ENCODE measurements at places on chromosomes 13 and 19.

- no peak for DNase-seq
Measured at GRCh38 chr13:108785844-108786243, 156.4 kb downstream of the MYO16 start.

DNA sequence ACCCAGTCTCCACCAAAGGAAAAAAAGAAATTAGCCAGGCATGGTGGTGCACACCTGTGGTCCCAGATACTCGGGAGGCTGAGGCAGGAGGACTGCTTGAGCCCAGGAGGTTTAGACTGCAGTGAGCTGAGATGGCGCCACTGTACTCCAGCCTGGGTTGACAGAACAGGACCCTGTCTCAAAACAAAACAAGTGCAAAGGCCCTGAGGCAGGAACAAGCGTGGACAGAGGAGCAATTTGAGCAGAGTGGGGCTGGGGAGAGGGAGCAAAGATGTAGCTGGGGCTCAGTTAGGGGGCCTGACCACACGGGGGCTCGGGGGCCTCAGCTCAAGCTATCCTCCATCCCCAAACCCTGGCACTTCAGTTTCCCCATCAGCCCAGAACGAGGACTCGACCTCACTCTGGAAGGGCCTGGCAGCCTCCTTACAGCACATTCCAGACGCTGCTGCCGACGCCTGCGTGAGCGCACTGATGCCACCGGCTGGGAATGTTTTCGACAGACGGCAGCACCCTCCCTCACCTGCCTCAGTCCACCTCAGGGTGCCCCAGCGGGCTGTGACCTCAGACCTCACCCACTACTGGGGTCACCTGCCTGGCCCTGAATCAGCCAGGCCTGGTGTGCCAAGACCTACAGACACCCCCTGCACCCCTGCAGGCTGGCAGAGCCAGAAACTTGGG, 1.8 kb upstream of the POLRMT start:
- no peak for DNase-seq

DNA sequence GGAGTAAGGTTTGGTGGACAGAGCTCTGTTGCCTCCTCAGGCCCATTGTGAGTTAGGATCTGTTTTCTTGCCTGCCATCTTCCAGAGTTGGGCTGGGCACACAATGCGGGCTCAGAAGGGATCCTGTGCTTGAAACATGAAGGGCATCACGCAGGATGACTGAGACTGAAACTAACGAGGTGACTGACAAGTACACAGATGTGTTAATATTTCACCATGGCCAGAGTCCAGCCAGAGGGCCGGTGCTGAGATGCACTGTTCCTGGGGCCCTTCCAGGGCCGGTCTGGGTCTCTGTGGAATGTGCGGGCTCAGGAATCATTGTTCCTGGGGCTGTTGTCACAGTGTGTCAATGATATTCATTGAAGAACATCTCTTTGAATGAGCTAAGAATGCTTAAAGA, 163.7 kb downstream of the URI1 start:
- no peak for DNase-seq

DNA sequence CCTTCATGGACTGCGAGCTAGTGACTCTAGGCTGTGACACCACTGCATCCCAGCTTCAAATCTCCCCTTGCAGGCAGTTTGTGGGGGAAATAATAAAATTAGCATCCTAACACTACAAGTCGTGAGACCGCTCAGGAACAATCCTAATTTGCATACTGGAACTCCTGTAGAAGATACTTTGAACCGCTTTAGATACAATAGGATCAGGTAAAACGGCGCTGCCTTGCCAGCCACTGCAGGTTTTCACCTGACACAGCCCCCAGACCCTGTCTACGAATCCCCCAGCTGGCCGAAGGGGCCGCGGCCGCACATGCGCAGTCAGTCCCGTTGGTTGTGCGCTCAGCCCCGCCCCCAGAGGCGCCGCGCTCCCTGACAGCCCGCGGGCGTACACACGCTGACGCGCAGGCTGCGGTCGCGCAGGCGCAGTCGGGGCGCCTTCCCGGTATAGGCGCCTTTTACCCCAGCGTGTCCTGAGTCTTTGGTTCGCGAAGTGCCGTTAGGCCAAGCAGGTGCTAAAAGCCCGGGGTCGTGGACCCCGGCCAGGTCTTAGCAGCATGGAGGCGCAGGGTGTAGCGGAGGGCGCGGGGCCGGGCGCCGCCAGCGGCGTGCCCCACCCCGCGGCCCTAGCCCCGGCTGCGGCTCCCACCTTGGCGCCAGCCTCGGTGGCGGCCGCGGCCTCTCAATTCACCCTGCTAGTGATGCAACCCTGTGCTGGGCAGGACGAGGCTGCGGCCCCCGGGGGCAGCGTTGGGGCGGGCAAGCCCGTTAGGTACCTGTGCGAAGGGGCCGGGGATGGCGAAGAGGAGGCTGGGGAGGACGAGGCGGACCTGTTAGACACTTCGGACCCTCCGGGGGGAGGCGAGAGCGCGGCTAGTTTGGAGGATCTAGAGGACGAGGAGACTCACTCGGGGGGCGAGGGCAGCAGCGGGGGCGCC, at the start of gene RFXAP:
TSS of gene RFXAP (plus strand) at position 419 of the 935 bp plus-strand sequence. CDS start at position 555, 136 bp downstream.
- peak; percentile 82 for DNase-seq

DNA sequence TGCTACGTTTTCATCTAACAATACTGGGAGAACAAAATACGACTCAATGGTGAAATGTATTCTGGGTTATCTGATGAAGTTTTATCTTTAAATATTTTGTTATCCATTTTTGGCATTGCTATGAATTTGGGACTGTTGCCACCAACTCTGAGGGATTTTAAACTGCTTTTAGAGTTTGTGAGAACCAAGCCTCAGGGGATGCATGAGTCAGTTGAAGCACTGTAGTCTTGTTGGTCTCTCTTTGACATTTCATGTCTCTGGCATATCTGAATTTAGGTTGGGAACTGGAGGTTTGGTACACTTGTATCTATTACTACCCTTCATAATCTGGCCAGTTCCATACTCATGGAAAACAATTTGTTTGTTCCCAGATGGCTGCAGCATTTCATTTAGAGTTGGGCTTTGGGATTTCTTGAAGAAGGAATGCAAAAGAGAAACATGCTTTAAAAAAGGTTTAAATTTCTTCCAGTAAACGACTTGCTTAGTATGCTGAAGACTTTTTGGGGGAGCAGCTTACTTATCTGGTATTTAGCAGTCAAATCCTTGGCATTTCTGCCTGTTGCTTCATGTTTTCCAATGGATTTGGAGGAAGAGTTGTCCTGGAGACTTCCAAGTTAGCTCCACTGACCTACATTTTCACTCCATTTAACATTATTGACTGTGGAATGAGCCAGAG, 28.9 kb downstream of the ARHGEF7 start:
- no peak for DNase-seq

- DNase-seq = no peak
Measured at GRCh38 chr19:29533578-29534544, 8.1 kb downstream of the VSTM2B start.

DNA sequence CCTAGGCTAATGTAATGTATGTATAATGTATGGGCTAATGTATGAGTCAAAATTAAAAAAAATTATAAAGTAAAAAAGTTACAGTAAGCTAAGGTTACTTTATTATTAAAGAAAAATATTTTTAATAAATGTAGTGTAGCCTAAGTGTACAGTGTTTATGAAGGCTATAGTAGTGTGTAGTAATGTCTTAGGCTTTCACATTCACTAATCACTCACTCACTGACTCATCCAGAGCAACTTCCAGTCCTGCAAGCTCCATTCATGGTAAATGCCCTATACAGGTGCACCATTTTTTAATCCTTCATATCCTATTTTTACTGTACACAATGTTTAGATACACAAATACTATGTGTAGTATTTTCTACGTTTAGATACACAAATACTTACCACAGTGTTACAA, 1.8 kb upstream of the TMEM272 start:
- DNase-seq = no peak

DNA sequence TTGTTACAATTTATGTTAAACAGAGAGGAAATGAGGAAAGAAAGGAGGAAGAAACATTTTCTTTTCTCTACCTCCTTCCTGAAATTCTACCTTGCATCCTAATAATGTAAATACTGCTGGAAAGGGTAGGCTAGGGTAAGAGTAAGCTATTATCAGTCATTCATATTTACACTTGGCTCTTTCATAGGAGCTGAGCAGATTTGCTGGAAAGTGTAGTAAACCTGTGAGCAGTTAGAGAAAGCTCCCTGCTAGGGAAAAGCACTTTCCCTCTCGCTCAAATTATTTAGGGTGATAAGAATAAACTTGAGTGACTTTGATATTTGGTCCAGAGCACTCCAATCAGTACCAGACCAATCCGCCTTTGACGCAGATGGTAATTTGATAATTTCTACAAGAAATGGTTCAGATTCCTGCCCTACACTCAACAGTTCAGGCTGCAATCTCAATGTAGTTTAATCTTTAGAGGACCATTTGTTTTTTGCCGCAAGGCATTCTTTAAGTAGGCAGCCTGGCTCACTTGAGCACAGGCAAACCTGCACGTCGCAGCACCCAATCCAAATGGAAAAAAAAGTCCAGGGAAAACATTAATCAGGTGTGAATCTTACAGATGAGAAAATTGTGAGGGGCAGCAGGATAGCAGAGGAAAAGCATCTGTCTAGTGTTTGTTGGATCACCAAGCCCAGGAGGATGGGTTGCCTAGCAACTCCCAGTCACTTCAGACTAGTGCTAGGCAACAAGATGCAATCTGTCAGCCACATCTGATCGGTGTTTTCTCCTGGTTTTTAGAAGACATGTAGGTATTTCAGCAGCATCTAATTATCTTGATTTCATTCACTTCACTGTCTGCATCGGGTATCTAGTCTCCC, 68.6 kb upstream of the KL start:
- DNase-seq = no peak

- no peak for DNase-seq
Measured at GRCh38 chr19:53998223-53998622, 6.8 kb downstream of the CACNG6 start.

DNA sequence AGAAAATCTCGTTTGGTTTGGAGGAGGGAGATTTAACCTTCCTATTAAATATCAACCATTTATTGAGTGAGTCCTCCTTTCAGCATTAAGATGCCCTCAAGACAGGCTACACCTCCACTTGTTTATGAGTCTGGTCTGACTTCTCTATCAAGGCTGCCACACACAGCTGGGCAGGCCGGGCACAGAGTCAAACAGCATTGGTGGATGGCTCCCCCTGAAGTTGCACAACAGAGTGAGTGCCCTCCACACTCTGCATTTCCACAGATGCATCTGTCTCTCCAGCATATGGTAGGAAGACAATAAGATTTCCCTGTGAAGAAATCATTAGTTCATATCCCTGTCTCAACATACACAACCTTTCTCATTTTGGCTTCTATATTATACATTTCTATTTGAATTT, 31.4 kb downstream of the PHF11 start:
- peak; percentile 59 for DNase-seq

- no peak for DNase-seq
Measured at GRCh38 chr13:19955873-19956559, 2.5 kb upstream of the ZMYM2 start.

DNA sequence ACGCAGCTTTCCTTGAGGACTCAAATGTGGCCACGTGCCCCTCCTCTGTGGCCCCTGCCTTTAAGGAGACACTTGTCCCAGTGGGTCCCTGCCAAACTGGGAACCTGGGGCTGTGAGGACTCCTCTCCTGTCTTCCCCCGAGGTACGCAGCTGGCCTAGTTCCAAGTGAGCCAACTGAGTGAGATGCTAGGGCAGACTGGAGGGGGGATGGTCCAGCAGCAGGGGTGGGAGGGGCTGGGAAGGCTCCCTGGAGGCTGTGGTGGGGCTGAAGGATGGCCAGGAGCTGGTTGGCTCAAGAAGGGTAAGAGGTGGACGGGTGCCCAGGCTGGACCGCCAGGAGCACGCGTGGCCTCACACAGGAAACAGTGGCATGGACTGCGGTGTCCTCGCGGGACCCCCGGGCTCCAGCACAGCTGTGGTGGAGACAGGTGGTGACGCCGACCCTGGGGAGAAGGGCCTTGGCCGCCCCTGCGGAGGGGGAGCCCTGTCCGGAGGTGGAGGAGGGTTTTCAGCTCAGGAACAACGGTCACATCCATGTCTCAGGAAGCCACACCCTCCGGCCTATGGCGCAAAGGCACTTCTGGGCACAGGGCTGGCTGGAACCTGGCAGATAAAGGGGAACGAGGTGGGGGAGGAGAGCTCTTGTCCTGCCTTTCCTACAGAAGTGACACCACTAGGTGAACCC, 45.8 kb downstream of the MLLT1 start:
- DNase-seq = peak; percentile 23

DNA sequence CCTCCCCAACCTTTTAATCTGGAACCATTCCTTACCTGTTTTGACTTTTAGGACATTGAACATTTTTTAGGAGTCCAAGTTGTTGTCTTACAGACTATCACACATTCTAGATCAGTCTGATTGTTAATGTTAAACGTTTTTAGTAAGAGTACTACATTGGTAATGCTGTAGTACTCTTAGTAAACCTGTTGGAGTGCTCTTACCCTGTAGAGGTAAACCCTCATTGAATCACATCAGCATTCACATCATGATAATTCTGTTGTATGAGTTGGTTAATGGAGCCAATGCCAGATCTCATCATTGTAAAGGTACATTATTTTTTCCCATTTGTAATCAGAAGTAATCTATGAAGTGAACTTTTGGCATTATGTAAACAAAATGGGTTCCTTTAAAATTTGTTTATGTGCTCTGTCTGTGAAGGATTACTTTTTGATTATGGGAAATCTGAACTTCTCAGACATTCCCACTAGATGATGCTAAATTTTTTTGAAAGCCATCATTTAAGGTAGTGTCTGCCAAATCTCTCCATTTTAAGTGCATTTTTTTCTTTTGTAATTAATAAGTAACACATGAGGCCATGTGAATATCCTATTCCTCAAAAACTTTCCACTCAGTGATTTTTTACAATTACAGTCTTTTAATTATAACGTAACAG, 55.2 kb downstream of the VWA8 start:
- DNase-seq = peak; percentile 32

DNA sequence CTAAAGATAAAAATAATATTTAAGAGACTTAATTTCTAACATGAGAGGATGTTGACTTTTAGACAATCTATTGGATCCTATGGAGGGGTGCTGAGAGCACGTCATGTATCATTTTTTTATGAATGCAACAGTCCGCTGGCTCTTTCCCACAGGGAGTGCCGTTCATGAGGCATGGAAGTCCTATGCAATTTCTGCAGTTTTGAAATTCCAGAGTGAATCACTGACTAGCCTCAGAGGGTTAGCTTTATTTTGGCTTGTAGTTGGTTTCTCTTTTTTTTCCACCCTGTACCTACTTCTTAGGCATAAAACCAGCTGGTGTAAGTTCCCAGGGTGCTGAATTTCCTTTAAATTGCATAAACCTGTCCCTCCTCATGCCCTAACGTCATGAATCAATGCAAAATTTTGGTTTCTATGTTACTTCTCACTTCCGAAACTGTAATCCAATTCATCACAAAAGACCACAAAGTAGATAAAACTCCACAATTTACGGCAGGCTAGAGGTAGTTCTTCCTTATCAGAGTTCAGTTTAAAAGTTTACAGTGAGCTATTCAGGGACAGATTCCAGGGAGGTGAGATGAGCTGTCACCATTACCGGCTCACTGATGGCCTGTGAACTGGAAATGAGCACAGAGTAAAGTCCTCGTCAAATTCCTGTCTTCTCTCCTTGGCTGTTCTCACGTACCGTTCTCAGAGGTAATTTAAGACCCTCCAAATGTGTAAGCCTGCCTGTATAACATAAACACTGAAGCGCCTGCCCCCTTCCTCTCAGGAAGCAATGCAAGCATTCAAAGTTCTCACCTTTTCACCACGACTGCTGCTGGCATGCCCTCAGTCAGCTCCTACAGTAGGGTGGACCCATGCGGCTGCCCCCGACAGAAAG, 216.6 kb upstream of the SLC10A2 start:
- DNase-seq = no peak

- no peak for DNase-seq
Measured at GRCh38 chr13:25881971-25882451, 169.8 kb downstream of the SHISA2 start.

Data from MV-4-11 (cell line).